ENCODE measurements at places on chromosomes 4 and X. TPM values are rescaled to one million over a fixed set of nuclear protein-coding genes. Genes with fewer than 3 reads are reported as not detected.

PPP2R2C gene
- total RNA-seq, result 0.10 TPM

CTAG1B gene
- not detected for total RNA-seq

TMEM185A gene
- 17.6 TPM for total RNA-seq

RBM41 gene
- total RNA-seq, result 11.1 TPM

MAGEC2 gene
- total RNA-seq, result not detected

NPY2R gene
- not detected for total RNA-seq

F11 gene
- not detected for total RNA-seq

ARHGAP6 gene
- 1.3 TPM for total RNA-seq

LDB2 gene
- total RNA-seq, result 115 TPM

Data from vein endothelial cell (primary cell).